ENCODE measurements at places on chromosomes 6 and 20.

DNA sequence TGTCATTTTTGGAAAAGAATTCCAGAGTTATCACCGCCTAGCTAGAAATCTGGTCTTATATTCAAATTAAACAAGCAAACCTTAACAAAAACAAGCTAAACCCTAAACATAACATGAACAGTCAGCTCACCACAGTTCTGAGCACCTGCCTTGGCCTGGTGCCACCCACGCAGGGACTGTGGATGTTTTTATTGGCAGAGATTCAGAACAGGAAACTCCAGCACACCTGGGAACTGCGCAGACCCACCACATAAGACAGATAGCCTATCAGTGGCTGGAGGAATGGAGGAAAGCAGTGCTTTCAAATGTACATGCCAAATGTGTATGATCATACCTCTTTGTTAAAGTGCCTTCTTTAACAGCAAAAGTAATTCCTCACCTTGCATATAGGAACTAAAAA is 8.9 kb downstream of the SLC16A10 start:
- peak; percentile 77 for DNase-seq

- DNase-seq = no peak
These were observed 105.2 kb downstream of the OR2B2 start for GRCh38 chr6:27806981-27807440.

GRCh38 chr20:9397928-9398327 is 116.5 kb upstream of the LAMP5 start:
- DNase-seq = no peak

DNA sequence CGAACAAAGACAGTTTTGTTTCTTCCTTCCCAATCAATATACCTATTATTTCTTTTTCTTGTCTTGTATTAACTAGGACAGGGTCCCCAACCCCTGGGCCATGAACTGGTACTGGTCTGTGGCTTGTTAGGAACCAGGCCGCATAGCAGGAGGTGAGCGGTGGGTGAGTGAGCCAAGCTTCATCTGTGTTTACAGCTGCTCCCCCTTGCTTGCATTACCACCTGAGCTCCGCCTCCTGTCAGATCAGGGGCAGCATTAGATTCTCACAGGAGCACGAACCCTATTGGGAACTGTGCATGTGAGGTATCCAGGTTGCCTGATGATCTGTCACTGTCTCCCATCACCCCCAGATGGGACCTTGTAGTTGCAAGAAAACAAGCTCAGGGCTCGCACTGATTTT is 151.9 kb downstream of the CDKAL1 start:
- no peak for DNase-seq

- no peak for DNase-seq
These were observed 154.0 kb downstream of the THBS2 start for GRCh38 chr6:169099411-169100202.

- no peak for DNase-seq
These were observed 622.3 kb upstream of the IMPG1 start for GRCh38 chr6:76694795-76695194.

- DNase-seq = no peak
These were observed 50.5 kb downstream of the REV3L start for GRCh38 chr6:111432511-111432910.

GRCh38 chr6:2047855-2048254 is 197.6 kb downstream of the GMDS start:
- no peak for DNase-seq

Measured in LNCaP clone FGC (cell line).